BE2C (cell line): ENCODE measurements at places on chromosomes 11 and 22.

GRCh38 chr11:60767388-60767811, 10.7 kb downstream of the MS4A15 start:
- DNase-seq: peak; percentile 18

DNA sequence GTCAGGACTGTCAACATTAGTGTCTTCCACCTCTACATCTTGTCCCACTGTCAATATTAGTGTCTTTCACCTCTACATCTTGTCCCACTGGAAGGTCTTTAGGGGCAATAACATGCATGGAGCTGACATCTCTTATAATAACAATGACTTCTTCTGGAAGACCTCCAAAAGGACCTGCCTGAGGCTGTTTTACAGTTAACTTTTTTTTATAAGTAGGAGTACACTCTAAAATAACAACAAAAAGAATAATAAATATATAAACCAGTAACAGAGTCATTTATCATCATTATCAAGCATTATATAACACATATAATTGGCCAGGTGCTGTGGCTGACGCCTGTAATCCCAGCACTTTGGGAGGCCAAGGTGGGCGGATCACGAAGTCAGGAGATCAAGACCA, 57.5 kb downstream of the PAK1 start:
- DNase-seq: no peak

- no peak for DNase-seq
These were observed 36.1 kb upstream of the FZD4 start for GRCh38 chr11:86991341-86991740.

DNA sequence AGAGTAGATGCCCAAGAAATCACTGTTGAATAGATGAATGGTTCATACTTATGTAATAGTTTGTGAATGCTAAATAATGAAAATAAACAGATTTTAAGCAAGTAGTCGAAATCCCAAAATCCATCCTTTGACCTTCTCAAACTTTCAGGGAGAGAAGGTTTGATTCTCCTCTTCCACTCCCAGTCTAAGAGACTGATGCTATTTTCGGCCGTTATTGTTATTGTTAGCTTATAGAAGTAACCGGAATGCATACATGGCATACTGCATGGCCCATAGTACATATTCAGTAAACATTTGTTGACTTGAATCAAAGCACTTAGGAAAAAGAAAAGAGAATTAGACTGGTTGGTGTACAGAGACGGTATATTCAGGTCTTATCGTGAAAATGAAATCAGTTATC, 76.6 kb downstream of the NAV2 start:
- DNase-seq: no peak

- no peak for DNase-seq
These were observed 78.7 kb upstream of the MYOD1 start for GRCh38 chr11:17640493-17641164.

DNA sequence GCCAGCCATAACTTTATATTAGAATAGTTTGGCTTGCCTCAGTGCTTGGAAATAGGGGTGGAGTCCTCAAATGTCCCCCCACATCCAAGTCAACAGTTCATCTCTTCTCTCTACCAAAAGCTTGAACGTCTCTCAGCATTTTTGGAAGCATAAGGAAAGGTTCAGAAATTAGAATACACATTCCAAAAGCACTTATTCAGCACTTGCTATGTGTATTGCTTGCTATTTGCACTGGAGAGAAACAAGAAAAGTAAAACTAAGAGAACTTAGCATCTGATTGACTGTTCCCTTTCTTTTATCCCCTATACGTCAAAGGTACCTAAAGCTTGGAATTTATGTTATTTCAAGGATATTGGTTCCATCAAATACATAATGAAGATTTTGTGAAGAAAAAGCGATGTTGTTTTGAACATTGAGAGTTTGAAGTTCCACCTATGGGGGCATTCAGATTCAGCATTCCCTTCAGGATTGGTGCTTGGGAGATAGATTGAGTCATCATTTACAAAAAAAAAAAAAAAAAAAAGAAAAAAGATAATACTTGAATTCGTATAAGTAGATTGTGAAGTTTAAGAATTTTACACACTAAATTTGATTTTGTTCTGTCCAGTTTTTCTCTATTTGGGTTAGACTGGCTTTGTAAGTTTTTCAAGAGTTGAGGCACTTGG, 1.3 kb downstream of the TBRG1 start:
- DNase-seq: no peak

- peak; percentile 55 for DNase-seq
These were observed 5.9 kb downstream of the LMNTD2 start for GRCh38 chr11:554428-555226.
